Activated naive CD8-positive, alpha-beta T cell treated with anti-CD3 and anti-CD28 coated beads, Interleukin-2, amount 10 ng/mL, durations not matched to agents 7 days and 5 days (primary cell): ENCODE measurements at places on chromosomes 3 and 15.

GRCh38 chr3:123750659-123751420 lies 133.3 kb downstream of the MYLK start:
- no peak for DNase-seq

- DNase-seq: no peak
Measured at GRCh38 chr3:40858364-40859115, 333.8 kb downstream of the ZNF621 start.

DNA sequence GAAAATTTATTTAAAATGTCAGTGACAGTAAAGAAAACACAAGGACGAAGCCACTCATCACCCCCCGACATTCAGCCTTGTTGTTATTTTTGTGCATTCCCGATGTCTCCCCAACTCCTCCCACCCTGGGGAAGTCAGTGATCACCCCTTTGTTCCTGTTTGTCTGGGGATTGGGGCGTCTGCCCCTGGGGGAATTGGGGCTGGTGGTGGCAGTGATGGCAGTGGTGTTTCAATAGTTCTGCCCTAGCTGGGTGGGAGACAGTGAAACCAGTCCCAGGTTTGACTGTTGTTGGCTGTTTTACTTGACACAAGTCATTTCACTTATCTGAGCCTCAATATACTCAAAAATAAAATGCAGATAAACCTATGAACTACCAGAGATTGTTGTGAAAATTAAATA lies 33.5 kb downstream of the IRAK2 start:
- DNase-seq: no peak

GRCh38 chr3:61734749-61735686 lies 173.6 kb downstream of the PTPRG start:
- DNase-seq: no peak

DNA sequence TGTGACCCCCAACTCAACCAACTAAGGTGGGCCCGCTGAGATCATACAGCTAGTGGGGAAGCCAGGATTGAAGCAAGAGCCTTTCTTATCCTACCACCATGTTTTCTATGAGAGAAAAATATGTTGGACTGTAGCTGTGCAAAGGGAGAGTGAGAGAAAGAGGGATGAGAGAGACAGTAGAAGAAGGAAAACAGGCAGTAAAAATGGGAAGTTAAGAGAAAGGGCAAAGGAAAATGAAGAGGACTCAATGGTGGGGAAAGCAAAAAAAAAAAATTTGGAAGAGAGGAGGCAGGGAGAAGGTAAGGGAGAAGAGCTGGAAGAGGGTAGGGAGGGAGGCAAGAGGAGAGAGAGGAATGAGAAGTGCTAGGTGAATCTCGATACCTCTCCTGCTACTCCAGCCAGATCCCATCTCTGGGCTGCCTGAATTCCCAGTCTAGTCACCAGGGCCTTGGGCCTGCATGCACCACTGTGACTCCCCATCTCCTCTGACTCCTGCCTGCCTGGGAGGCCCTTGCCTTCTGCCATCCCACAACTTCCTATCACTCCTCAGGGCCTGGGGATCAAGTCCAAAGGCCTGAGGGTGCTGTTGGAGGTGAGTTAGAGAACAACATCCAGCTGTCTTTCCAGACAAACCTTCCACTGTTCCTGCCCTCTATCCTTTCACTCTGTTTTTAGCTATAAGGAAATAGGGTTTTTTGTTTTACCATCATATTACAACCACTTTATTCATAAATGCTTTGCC lies 15.7 kb downstream of the FAM81A start:
- DNase-seq: no peak

- no peak for DNase-seq
Measured at GRCh38 chr3:148466143-148466542, 231.6 kb upstream of the AGTR1 start.

DNA sequence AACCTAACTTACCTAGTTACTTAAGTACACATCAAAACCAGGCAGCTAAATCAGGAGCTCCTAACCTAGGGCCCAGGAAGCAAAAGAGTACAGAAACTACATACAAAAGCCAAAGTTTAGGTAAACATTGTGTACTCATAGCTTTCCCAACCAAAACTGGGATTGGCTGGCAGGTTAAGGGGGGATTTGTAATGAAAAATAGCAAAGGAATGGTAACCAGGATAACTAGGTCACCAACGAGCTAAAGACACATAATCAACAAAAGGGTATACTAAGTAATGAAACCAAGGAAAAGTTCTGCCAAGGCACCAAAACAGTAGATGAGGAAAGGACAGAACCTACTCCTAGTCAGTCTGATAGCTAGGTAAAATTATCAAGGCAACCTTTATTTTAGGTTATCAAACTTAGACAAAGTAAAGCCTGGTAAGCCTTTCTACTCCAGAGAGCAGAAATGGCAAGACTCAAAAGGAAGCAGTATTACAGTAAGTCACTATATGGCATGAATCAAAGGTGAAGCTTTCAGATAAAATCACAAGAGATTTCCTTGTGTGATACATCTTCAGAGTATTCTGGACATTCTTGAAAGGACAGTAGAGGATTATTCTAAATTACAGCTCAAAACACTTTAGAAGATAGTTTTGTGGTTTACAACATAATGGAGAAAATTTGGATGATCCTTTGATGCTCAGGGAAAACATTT lies 10.2 kb downstream of the TRA2B start:
- DNase-seq: no peak

- no peak for DNase-seq
Measured at GRCh38 chr3:104596551-104596950, 770.2 kb upstream of the ALCAM start.

GRCh38 chr3:100777271-100777670 lies 68.0 kb downstream of the TFG start:
- DNase-seq: no peak

- no peak for DNase-seq
Measured at GRCh38 chr15:47409038-47409437, 308.3 kb upstream of the SEMA6D start.

GRCh38 chr3:37442397-37442796 lies 268.0 kb upstream of the LRRFIP2 start:
- no peak for DNase-seq

DNA sequence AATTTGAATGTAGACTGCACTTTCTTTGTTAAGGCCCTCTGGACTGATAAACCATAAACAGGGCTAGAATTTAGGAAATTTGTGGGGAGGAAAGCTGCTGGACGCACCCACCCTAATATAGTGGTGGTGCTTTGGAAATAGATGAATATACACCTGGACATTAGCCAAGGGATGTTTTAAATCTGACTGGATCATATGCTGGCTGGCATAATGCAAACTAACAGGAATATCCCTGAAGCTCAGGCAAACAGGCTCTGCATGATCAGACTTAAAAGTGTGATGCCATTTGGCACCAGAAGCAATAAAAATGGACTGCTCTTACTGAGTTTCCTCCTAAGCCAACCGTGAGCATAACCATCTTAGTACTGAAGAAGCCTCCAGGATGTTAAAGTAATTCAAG lies 465.8 kb upstream of the ROBO1 start:
- no peak for DNase-seq

DNA sequence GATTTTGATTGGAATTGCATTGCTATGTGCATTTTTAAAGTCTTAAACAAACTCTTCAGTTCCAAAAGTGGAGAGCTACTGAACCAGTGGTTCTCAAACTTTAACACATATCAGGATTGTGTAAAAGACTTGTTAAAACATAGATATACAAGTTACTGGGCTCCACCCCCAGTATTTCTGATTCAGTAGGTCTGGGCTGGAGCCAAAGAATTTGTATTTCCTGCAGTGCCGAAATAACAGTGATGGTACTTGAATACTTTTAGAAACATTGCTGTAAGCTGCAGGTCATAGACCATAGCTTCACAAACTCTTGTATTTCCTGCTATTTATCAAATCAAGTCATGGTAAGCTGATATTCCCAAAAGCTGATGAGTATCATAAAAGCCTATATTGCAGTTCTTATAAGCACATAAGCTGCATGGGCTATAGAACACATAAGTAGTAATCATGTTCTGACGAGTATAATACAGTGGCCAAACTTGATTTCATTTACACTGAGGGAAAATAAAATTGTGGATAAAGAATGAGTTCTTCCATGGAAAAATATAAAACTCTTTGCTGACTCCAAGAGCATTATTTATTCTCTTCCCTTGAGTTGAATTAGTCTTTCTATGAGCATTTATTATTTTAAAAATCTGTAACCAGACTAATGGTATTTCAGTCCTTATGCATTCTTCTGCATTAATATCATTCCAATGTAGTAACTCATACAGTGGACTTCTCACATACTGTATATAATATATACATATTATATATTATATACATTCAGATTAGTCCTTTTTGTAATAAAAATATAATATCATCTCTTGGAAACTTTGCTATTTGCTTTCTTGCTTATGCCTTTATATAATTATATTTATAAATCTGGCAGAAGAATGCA lies 550.5 kb upstream of the AGTR1 start:
- no peak for DNase-seq

GRCh38 chr3:27426926-27427325 lies 57.3 kb downstream of the SLC4A7 start:
- no peak for DNase-seq

- no peak for DNase-seq
Measured at GRCh38 chr15:49675041-49675440, 54.2 kb downstream of the DTWD1 start.

DNA sequence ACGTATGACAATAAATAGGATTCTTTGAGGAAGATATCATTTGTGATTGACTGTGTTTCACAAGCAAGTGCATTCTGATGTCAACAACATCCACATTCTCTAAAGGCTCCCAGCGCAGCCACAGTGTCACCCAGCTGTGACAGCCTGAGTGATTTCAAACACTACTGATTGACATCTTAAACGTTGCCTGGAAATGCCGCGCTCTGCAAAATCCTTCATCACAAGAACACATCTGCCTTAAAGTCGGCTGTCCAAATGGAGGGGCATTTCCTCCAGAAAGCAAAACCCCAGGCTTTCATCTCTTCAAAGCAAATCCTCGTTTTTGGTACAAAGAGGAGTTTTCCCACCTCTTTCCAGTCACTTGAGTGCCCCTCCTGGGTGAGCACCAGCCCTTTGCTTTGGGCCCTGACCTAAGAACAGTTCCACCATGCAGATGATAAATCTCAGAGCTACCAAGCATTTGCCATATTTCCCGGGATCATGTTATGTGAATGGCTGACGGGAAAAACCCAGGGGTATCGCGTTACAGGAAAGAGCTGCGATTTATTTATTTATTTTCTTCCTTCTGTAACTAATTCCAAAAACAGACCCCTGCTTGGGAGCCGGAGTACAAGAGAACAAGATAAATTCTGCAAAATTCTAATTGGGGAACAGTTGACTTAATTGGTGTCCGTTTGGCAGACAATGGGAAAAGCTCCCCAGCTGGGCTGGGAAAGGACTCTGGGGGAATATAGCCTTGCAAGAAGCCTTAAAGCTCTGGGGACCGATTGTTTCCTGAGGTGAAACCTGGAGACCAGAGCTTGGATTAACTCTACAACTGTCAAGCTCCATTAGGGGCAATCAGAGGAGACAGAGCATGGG lies 703.8 kb upstream of the NR2F2 start:
- no peak for DNase-seq

DNA sequence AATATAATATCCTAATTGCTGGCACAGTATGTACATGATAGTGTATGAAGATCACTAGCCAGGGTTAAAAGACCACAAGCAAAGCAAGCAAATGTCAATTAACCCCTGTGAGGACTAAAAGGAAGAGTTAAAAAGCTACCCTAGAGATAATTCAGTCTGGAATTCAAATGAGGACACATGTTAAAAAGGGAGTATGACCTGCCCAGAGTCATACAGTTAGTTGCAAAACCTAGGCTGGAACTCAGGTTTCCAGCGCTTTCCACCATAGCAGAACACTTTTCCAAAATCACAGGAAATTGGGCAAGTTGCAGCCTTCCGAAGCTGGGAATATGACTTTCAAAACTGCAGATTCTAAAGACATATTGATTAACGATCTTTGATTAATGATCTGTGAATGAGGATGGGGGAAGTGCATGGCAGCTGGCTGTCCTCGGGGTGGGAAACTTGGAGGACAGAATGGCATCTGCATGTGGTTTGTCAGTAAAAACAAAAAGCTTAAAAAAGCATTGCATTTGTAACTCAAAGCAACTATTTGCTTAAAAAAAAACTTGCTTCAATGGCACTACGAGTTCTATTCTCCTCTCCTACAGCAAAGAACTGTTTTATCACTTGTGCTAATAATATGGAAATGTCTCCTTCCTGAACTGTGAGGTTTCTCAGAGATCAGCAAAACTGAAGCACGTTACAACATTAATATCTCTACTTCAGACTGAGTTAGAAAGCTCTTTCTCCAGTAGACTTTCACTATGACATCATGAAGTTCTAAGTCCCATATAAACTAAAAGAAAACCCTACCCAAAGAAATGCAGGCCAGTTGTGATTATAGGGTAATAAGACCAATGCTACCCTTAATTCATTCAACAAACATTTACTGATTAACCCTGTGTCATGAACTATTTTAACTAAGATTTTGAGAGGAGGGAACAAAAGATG lies 46.2 kb downstream of the IGSF11 start:
- no peak for DNase-seq

- no peak for DNase-seq
Measured at GRCh38 chr15:71323584-71323983, 208.3 kb downstream of the THSD4 start.

DNA sequence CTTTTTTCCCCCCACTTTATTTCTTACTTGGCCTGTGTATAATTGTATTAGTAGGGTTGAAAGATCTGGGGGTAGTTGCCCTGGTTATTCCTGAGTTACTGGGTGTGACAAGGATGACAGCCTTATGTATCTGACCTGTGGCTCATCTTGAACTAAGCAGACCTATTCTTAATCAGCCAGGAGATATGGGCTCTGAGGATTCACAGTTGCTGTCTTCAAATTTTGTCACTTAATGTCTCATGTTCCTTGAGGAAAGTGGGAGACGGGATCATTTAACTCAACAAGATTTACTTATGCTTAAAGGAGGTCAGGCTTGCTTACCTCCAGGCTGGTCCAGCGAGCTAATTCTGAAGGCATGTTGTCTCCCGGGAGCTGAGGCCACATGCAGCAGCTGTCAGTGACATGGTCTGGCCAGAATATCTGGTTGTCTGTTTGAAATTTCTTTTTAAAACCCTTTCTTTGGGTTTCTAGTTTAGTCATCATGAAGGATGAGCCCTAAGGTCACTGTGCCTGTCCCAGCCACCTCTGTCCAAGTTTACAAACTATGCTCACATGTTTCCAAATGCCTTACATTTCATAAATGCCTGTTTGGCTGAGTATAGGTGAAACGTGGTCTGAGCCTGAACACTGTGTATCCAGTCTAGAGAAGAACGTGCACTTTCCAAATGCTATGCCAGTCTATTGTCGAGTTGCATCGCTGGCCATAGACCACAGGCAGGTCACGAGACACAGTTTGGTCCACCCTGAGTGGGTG lies 26.8 kb downstream of the LRTM1 start:
- DNase-seq: no peak

- no peak for DNase-seq
Measured at GRCh38 chr3:39141171-39141995, 12.0 kb downstream of the CSRNP1 start.

DNA sequence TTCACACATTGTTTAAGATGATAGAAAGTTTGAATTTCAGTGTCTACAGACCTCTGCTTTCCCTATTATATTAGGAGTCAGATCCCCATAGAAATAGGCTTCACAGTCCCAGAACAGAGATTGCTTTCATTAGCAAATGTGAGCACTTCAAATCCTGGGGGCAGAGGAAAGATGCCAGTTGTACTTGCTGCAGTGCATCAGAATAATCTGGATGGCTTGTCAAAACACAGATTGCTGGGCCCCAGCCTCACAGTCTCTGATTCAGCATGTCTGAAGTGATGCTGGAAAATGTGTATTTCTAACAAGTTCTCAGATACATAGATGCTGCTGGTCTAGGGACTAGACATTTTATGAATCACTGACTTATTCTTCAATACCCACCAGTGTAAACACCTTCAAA lies 375.2 kb downstream of the FGF12 start:
- DNase-seq: no peak

- DNase-seq: no peak
Measured at GRCh38 chr3:105629718-105630117, 239.1 kb downstream of the CBLB start.

GRCh38 chr3:47964740-47965139 lies 51.5 kb downstream of the MAP4 start:
- no peak for DNase-seq
